Melanocyte of skin (primary cell): ENCODE measurements at places on chromosomes 11 and 22. TPM values are rescaled to one million over a fixed set of nuclear protein-coding genes. Genes with fewer than 3 reads are reported as not detected.

The MIOX gene
- total RNA-seq = not detected in 2 replicates

The FAM118A gene
- total RNA-seq = 12.4 and 14.5 TPM in 2 replicates

The HTATIP2 gene
- total RNA-seq = 79.6 and 118 TPM in 2 replicates

The FOLH1 gene
- total RNA-seq = 0.77 and 2.7 TPM in 2 replicates
